Ecto neural progenitor cell (in vitro differentiated cells): ENCODE measurements at places on chromosomes 16 and 17.

GRCh38 chr17:32307658-32308057 is 34.3 kb downstream of the C17orf75 start:
- DNase-seq = no peak

- DNase-seq = no peak
These were observed 14.2 kb downstream of the ATP6V0A1 start for GRCh38 chr17:42472709-42473521.

DNA sequence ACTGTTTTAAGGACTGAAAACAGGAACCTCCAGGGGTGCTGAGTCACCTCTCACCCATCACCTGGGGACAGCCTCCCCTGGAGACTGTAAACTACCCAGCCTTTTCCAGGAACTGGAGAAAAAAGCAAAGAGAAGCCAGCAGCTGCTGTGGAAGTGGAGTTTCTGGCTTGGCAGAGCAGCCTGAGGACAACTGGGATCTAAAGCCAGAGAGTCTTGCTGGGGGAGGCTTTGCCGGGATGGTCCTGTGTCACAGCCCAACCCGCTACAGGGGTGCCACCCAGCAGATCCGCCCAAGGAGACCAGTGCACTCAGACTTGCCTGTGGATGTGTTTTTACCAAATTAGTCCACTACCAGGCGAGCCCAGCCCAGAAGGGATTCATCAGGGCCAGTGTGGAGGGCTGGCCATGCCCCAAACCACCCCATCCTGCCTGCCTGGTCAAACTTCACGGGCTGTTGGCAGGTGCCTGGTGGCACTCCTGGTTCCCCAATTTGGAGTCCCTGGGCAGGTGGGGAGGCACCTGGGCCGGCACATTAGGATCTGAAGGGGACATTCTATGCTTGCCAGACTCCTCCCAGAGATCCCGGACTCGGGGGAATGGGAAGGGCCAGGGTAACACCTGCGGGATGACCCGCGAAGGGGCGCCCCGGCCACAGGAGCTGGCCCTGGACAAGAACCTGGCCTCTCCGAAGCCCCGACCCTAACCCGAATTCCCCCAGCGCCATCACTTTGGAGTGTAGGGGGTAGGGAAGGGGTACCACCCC is 771 bp downstream of the MSRB1 start:
- DNase-seq = no peak

- no peak for DNase-seq
These were observed 14.2 kb upstream of the TMEM170A start for GRCh38 chr16:75478480-75479345.

DNA sequence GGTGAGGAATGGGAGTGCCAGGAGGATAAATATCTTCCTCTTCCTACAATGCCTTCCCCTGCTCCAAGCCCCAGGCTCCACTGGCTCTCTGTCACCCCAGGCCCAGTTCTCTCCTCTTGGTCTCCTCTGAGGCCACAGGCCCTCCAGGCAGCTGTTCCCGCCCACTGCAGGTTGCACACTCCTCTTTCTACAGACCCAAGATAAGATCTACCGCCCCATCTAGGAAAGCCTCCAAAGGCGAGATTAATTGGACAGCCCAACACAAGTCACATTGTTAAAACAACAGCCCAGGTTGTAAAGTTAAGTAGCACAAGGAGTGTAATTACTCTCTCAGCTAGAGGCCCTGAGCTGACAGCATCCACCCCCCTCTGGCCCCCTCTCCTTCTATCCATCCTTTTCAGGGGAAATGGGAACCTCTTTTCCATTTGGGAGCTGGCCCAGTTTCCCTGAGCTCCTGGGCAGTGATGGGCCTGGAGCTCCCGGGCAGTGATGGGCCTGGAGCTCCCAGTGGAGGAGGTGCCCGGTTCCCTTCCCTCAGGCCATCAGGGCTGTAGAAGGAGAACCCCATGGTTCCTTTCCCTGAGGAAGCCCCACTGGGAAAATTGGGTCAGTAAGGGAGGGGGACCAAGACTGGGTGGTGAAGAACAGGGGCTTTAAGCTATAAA is 7.3 kb downstream of the DLX4 start:
- DNase-seq = no peak

- DNase-seq = no peak
These were observed 4.0 kb downstream of the LYRM1 start for GRCh38 chr16:20904507-20905081.

GRCh38 chr16:89407282-89407924 is 83.0 kb downstream of the ANKRD11 start:
- no peak for DNase-seq
